ENCODE measurements at places on chromosomes 5 and 9. TPM values are rescaled to one million over a fixed set of nuclear protein-coding genes. Genes with fewer than 3 reads are reported as not detected.

Gene FOXD1
- 1.9 TPM for polyA plus RNA-seq

Gene CTXN3
- polyA plus RNA-seq: not detected

Gene GPR21
- polyA plus RNA-seq: 0.75 TPM

Gene LRRC19
- polyA plus RNA-seq: 9.6 TPM

Gene NR4A3
- 2.9 TPM for polyA plus RNA-seq

Gene CATSPER3
- polyA plus RNA-seq: 0.59 TPM

Gene FIBCD1
- not detected for polyA plus RNA-seq

Gene IFNA2
- not detected for polyA plus RNA-seq

Gene C5orf63
- polyA plus RNA-seq: 0.57 TPM

Gene MYMK
- 1.3 TPM for polyA plus RNA-seq

Gene FAXDC2
- polyA plus RNA-seq: 28.5 TPM

Gene TTC23L
- 1.7 TPM for polyA plus RNA-seq

Gene ANKRD31
- polyA plus RNA-seq: 0.44 TPM

Gene TMEM174
- polyA plus RNA-seq: not detected

Gene FBP2
- polyA plus RNA-seq: 0.74 TPM

Gene MED7
- polyA plus RNA-seq: 20.7 TPM

Gene CD180
- not detected for polyA plus RNA-seq

Gene KCNT1
- polyA plus RNA-seq: not detected

Gene MOB3B
- 8.5 TPM for polyA plus RNA-seq

Gene TESK1
- polyA plus RNA-seq: 27.2 TPM

Gene SLC46A2
- not detected for polyA plus RNA-seq

Gene FOXB2
- not detected for polyA plus RNA-seq

Gene SKP1
- polyA plus RNA-seq: 723 TPM

Gene DIRAS2
- 0.41 TPM for polyA plus RNA-seq

Gene ERMP1
- polyA plus RNA-seq: 15.9 TPM

Gene ABLIM3
- polyA plus RNA-seq: 8.1 TPM

Gene PRR16
- 15.3 TPM for polyA plus RNA-seq

Gene CHMP5
- 91.5 TPM for polyA plus RNA-seq

Gene HTR1A
- polyA plus RNA-seq: not detected

Gene RAI14
- 31.3 TPM for polyA plus RNA-seq

Gene KIF20A
- 9.0 TPM for polyA plus RNA-seq

All from hepatocyte (in vitro differentiated cells).